ENCODE measurements at places on chromosomes 3 and 15.

DNA sequence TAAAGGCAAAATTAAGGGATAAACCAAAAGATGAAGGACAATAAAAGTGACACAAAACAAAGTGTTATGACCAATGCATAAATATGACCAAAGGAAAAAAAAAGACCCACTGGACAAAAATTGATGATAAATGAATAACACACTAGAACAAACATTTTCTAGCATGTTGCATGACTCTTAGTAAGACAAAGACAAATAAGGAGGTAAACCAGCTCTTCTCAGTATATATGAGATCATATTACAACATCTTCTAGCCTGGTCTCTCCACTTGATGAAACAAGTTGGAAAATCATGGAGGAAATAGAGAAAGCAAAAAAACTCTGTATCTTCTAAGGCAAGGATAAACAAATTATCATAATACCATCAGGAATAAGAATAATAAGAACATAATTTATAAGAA lies 163.9 kb upstream of the GBE1 start:
- no peak for DNase-seq

GRCh38 chr3:45783667-45784066 lies 12.7 kb downstream of the SLC6A20 start:
- no peak for DNase-seq

- no peak for DNase-seq
Observed at GRCh38 chr3:28050885-28051284, 190.5 kb upstream of the CMC1 start.

- no peak for DNase-seq
Observed at GRCh38 chr15:99993262-99993661, 260.0 kb upstream of the LYSMD4 start.

GRCh38 chr15:93170329-93170728 lies 81.3 kb upstream of the RGMA start:
- DNase-seq, result no peak

GRCh38 chr15:40787344-40787841 lies 17.6 kb downstream of the C15orf62 start:
- DNase-seq, result no peak
